IMR-90 (cell line): ENCODE measurements at places on chromosomes 7 and 10.

DNA sequence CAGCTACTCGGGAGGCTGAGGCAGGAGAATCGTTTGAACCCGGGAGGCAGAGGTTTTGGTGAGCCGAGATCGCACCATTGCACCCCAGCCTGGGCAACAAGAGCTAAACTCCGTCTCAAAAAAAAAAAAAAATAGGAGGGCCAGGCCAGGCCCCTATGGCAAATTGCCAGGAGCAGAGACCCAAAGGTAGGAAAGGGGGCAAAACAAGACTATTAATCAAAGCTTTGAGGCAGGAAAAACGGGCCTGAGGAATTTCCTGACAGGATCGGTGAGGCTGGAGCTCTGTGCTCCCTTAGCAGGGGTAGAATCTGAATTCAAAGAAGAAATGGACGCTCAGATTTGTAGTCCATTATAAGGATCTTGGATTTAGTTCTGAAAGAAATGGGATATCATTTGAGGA lies 2.8 kb upstream of the VOPP1 start:
- DNase-seq, result no peak

- no peak for DNase-seq
These were observed 28.9 kb downstream of the ADAP1 start for GRCh38 chr7:925601-926000.

DNA sequence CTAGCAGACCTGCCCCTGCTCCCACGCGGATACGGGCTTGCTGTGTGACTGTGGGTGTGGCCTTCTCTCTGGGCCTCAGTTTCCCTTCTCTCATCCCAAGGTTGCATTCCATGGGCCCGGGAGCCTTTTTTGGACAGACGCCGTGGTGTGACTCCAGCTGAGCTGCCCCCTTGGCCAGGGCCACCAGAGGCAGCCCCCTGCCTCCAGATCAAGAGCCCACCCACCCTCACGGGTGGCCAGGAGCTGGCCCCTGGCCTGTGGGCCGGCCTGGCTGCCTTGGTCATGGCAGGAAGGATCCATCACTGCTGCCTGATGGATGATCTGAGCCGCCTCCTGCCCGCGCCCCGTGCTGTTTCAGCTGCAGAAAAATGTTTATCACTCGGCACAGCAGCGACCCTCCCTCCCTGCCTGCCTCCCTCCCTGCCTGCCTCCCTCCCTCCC lies 27.8 kb upstream of the ELFN1 start:
- no peak for DNase-seq

DNA sequence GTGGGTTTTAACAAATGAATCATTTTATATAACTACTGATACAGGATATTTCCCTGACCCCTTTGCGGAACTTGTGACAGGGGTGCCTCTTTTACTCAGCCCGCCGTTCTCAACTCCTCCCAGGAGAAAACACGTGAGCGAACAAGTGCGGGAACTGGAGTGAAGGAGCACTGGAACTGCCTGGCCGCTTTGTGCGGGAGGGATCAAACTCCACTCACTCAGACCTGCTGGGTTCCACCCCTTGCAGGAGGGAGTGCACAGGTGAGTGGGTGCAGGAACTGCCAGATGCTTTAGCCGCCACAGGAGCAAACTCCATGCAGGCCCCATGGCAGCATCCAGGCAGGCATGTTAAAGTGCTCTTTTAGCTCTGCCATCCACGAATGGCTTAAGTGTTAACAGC lies 513.4 kb upstream of the GRM3 start:
- no peak for DNase-seq

DNA sequence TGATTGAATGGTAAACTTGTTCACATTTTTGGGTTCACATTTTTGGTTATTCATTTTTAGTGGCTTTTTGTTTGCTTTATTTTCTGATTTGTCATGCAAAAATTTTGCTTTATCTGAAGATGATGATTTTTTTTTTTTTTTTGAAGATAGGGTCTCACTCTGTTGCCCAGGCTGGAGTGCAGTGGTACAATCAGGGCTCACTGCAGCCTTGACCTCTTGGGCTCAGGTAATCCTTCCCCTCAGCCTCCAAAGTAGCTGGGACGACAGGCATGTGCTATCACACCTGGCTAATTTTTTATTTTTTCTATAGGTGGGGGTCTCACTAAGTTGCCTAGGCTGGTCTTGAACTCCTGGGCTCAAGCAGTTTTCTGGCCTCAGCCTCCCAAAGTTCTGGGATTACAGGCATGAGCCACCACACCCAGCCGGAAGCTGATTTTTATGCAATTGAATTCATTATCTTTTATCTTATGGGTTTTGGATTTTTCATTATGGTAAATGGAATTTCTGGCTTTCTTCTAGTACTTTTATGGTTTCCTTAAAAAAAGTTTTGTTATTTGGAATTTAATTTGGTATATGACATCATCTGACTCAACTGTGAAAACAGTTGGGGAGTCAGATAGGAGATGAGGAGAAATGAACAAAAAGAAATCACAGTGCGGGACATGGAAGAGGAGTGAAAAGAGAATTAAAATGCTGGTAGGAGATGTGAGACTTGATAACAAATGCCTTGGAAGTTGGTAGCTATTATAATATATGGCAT lies 158.7 kb downstream of the LRMDA start:
- DNase-seq, result no peak

GRCh38 chr7:94803821-94804220 lies 103.6 kb upstream of the PPP1R9A start:
- DNase-seq, result no peak

GRCh38 chr10:373015-373414 lies 237.8 kb downstream of the ZMYND11 start:
- DNase-seq, result peak; percentile 47

- no peak for DNase-seq
These were observed 29.1 kb downstream of the FIGNL1 start for GRCh38 chr7:50421043-50421442.

GRCh38 chr10:30454744-30455510 lies 20.9 kb downstream of the MAP3K8 start:
- peak; percentile 86 for DNase-seq

DNA sequence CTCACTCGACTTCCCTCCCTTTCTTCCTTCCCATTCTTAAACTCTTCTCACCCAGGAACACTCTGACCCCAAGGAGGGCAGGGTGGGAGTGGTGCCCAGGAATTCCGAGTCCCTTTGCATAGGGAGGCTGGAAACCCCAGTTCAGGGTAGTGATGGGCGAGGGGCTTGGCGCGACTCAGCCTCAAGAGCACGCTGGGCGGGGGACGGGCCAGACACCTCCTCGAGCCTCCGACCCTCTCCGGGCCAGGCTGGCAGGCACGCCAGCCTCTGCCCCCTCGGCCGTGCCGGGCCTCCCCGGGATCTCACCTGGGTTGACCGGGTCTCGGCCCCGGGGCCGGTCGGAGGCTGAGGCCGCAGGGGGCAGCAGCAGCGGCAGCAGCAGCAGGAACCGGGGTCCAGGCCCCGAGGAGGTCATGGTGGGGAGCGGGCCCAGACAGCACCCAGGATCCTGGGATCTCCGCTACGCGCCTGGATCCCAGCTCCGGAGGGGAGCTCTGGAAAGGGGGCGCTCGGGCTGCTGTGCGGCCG lies 457 bp downstream of the PLOD3 start:
- no peak for DNase-seq

- no peak for DNase-seq
These were observed 2.7 kb downstream of the CTTNBP2 start for GRCh38 chr7:117870448-117871130.

DNA sequence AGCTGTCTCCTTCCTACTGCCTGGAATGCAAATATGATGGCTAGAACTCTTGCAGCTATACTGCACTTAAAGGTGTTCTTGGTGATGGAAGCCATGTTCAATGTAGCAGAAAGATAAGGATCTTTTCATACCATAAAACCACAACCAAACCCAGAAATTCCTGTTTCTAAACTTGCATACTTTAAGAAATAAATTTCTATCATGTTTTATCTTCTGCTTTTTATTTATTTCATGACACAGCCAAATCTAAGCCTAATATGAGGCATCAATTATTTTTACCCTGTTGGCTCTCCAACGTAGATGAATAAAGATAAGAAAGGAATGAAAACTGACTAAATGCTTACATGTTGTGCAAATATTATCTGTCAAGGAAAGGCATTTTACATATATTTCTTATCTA lies 224.1 kb downstream of the DOCK4 start:
- no peak for DNase-seq
